ENCODE measurements at places on chromosomes 11 and 22.

GRCh38 chr11:27995083-27995482, 112.9 kb downstream of the KIF18A start:
- DNase-seq, result no peak

DNA sequence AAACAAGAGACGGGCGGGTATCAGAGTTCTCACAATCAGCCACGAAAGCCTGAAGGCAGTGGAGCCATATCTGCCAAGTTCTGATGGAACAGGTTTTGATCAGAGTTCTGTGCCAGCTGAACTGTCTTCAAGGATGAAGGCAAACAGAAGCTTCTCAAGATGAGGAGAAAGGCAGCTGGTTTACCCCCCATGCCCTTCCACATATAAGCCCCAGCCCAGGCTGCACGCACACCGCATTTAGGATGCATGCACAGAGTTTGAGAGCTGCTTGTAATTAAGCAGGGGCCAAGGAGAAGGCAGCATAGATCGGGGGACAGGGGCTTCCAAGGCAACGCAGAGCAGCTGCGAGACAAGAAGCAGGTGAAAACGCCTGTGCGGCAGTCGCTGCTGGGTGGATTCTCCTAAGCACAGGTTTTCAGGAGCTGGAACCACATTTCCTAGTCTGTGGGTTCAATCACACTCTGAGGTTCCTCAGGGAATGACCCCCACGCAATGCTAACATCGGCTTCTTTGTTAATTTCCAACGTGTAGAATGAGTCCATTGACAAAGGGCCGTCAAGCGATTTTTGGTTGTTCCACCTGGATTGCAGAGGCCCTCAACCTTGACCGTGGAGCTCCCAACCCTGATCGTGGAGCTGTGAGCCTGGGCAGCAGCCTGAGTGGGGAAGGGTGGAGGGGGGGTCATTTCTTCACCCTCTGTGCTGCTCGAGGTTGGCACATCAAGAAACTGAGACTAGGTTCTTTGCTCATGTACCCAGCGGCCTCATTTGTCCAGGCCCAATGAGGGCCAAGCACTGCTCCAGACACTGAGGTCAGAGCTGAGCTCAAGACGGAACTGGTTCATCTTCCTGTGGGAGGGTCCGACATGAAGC, 81.7 kb upstream of the SHISAL1 start:
- no peak for DNase-seq

DNA sequence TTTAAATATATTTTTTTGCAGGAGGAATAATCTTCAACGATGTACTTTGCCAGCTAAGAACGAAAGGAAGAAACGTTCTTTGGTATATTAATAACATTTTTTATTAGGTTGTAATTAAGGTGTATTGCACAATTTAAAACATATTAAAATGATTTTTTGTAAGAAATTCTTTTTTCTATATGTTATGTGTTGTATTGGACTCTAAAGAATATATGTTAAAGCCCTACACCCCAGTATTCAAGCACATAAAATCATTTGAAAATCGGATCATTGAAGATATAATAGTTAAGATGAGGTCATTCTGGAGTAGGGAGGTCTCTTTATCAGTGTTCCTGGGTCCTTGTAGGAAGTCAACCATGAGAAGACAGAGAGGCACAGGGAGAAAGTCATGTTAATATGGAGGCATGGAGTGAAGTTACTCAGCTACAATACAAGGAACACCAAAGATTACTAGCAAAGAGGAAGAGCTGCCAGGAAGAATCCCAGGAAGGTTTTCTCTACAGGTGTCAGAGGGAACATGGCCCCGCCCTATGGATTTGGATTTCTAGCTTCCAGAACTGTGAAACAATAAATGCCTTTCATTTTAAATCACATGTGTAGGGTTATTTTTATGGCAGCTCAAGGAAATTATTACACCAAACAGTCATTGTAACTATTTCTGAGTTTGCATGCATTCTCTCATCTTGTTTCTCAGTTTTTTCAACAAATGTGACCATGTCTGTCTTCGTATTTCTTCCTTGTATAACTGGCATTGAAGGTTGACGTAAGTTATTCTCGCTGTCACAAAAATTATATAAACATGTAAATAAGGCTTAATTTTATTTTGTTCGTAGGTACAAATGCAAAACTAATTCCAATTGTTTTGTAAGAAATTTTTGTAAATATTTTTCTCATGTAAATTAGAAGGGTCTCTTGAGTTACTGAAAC, 75.4 kb upstream of the VPREB1 start:
- no peak for DNase-seq

DNA sequence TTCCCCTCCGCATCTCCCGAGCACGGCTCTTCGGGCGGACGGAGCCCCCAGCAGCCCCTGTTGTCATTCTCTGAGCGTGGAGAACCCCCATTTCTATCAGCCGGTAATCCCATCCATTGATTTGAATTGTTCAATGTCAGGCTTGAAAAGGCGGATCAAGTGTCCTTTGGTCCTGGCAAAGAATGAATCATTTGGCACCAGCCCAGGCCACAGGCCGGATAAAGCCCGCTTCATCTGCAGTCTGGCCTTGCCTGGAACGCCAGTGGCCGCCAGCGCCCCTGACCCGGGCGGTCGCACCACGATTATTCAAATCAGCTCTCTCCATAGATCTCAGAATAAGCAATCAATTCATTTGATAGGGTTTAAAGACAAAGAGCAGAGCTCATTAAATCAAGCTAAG, 188.9 kb downstream of the BRD1 start:
- no peak for DNase-seq
